ENCODE measurements at places on chromosomes 3 and 15.

DNA sequence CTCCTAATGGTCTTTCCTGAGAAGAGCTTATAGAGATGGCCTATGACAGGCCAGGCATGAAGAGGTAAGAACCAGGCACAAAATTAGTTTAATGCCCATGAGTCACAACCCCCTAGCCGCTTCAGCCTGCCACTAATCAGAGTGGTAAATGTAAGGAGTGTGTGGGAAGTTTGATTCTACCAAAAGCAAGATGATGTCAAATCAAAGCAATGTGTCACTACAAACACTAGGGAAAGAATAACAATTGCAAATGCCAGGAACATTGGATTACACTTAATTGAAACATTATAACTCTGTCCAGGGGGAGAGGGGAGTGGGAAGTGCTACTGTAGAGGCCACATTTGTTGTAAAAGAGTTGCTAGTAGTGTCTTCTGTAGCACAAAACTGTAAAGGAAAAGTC is 596.6 kb upstream of the AGTR1 start:
- no peak for DNase-seq

- DNase-seq = no peak
These were observed 18.4 kb downstream of the KBTBD12 start for GRCh38 chr3:127933396-127933795.

GRCh38 chr3:129228891-129229585 is 20.4 kb upstream of the COPG1 start:
- DNase-seq = peak; percentile 14

DNA sequence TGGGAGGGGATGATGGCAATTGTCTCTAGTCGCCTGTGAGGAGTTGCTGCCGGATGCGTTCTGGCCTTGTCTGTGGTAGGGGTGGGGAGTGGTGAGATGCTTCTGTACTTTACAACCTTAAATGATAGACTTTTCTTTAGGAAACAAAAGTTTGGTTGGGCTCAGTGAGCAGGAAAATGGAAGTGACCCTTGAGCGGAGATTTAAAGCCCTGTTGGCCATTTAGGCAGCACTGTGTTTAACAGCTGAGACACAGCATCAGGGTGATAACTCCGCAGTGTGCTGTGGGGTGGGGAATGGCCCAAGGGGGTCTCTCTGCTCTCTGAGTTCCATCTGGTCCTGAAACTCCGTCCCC is 36.6 kb downstream of the SPSB4 start:
- no peak for DNase-seq

DNA sequence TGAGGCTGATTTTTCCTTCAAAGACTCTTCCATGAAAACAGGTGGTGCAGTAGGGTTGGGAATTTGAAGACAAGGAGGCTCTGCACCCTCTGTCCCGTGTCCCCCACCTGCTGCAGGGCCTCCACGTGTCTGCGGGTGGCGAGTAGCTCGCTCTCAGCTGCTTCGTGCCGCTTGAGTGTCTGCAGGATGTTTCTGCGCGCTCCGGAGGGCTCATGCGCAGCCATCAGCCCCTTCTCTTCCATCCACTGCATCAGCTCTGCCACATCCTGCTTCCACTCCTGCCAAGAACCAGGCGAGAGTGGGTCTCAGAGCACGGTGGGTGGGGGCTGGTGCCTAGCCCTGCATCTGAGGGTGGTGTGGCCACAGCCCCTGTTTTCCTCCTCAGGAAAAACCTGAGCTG is 17.8 kb downstream of the SPTBN5 start:
- DNase-seq = no peak

- no peak for DNase-seq
These were observed 297.2 kb downstream of the ARPP21 start for GRCh38 chr3:35936571-35936970.

DNA sequence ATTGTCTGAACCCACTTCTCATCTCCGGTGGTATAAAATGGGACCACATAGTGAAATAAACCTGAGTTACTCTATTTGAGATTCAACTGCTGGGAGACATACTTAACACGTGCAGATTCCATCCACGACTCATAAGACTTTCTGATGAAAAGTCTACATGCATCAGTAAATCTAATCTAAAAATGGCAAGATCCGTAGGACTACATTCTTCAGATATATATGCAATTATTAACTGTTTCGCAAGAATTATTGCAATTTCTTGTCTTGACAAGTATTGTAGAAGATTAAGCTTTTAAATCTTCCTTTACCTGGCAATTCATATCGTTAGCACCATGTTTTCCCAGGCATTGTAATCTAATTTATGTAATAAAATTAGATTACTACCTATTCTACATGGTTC is 718.7 kb upstream of the CBLB start:
- no peak for DNase-seq

DNA sequence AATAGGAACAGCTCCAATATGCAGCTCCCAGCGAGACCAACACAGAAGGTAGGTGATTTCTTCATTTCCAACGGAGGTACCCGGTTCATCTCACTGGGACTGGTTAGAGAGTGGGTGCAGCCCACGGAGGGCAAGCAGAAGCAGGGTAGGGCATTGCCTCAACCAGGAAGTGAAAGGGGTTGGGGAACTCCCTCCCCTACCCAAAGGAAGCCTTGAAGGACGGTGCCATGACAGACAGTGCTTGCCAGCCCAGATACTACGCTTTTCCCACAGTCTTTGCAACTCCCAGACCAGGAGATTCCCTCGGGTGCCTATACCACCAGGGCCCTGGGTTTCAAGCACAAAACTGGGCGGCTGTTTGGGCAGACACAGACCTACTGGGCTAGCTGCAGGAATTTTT is 576.9 kb upstream of the NECTIN3 start:
- DNase-seq = no peak

- no peak for DNase-seq
These were observed 3.7 kb downstream of the EOMES start for GRCh38 chr3:27718459-27718858.

DNA sequence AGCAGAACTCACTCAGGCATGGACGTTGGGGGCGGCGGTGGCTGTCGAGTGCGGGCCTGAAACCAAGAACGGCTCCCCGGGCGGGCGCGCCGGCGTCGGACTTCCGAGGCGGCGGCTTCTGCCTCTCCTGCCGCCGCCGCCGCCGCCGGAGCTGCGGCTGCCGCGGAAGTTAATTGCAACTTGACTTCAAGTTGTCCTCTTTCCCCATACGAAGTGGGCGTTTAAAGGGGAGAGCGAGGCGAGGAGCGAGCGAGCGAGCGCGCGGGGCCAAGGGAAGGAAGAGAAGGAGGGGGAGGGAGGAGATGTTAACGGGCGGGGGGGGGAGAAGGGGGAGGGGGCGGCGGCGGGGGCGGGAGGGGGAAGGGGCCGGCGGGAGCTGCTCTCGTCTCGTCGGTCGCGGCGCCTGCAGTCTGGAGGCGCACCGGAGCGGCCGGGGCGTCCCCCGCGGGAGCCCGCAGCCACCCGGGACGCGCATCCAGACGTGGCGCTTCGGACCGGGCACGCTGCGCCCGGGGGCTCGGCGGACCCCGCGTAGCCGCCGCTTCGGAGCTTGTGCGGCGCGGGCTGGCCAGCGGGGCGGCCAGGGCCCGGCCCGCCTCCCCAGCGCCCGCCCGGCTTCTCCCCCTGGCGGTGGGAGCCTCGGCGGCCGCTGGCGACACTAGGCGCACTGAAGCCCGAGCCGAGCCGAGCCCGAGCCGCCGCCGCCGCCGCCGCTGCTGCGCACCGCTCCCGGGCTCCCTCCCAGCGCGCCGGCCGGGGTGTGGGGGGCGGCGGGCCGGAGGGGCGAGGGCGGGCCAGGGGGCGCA is 19.7 kb upstream of the SATB1 start:
- peak; percentile 62 for DNase-seq

DNA sequence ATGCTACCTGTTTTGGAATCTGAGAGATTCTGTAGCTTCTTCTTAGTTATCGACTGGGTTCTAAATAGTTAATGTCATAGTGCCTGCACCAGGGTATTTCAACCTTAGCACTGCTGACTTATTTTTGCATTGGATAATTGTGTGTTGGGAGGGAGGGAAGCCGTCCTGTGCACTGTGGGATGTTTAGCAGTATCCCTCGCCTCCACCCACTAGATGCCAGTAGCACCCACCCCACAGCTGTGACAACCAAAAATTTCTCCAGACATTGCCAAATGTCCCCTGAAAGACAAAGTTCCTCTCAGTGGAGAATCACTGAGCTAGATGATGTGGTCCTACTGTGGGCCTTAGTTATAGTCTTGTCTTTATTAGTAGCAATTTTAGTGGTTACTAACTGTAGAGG is 88.3 kb downstream of the TGFBR2 start:
- DNase-seq = no peak

DNA sequence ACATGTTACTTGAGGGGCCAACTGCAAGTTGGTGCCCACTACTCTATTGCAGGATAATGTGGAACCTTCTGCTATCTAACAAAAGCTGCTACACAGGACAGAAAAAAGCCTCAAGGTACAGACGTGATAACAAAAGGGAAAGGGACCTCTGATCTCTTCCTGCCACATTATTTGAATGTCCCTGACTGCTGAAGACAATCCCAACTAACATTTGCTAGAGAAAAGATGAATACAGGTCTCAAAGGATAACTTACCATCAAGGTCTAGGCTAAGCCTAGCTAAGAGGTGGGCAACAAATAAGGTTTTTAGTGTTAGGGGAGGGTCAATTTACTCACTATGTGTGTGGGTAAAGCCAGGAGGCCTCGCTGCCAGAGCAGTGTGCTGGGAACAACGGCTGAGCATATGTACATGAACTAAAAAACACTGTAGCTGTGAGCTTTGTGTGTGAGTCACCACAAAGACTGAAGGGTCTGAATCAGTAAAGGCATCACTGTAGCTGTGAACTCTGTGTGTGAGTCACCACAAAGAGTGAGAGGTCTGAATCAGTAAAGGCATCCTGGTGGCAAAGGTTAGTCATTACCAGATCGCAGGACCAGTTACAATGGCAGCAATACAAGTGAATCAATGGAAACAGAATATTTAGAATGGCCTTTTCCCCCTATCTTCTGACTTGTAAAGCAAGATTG is 111.7 kb downstream of the LMLN start:
- peak; percentile 93 for DNase-seq

DNA sequence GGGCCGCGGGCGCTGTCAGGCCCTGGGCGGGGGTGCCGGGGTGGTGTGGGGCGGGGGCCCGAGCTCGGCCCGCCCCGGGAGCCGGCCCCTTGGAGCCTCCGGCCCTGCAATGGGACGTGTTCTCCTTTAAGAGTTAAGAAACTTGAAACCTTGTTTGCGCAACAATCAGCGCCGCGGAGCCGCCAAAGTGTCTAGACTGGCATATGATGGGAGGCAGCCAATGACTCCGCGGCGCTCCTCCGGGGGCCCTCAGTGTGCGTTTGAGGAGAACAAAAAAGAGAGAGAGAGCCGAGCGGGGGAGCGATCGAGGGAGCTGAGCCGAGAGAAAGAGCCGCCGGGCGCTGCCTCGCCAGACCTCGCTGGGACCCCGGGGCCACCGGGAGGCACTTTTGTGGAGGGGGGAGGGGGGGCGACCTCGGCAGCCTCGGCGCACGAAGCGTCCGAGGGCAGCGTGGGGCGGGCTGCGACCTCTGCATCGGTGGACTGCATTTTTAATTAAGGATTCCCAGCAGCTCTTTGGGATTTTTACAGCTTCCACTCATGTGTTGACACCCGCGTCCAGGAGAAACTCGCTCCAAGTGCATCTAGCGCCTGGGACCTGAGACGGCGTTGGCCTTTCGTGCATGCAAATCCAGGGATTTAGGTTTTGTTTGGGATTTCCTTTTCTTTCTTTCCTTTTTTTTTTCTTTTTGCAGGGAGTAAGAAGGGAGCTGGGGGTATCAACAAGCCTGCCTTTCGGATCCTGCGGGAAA is at the start of gene SMAD6:
Gene SMAD6 (plus strand): TSS at position 202 of the 752 bp plus-strand sequence. CDS start 1,023 bp downstream, outside the sequence.
- peak; percentile 96 for DNase-seq

DNA sequence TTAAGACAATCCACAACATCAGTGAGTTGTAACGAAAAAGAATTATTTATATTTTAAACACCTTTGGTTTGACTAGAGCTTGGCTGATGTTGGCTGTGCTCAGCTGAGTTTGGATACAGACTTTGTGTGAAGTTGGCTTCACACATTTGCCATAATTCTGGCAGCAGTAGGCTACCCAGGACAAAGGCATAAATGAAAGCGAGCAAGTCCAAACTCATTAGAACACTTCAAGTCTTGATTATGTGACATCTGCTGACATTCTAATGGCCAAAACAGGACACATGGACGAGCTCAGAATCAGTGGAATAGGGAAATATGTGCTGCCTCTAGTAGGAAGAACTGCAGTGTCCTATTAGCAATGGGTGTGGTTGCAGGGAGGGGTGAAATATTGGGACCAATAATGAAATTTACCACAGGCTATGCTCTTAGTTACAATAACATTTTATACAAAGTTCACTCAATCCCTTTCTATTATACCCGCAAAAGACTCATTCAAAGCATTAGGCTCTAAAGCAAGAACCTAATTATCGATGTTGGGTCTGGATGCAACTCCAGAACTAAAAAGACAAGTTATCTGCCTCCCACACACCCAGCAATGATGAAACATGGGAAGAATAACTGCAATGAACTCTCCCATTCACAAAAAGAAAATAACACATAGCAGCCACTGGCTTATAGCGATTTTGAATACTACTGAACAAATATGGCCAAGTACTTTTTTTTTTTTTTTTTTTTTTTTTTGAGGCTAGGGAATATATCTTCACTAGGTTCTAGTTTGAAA is 493.9 kb upstream of the RASGRP1 start:
- DNase-seq = no peak

DNA sequence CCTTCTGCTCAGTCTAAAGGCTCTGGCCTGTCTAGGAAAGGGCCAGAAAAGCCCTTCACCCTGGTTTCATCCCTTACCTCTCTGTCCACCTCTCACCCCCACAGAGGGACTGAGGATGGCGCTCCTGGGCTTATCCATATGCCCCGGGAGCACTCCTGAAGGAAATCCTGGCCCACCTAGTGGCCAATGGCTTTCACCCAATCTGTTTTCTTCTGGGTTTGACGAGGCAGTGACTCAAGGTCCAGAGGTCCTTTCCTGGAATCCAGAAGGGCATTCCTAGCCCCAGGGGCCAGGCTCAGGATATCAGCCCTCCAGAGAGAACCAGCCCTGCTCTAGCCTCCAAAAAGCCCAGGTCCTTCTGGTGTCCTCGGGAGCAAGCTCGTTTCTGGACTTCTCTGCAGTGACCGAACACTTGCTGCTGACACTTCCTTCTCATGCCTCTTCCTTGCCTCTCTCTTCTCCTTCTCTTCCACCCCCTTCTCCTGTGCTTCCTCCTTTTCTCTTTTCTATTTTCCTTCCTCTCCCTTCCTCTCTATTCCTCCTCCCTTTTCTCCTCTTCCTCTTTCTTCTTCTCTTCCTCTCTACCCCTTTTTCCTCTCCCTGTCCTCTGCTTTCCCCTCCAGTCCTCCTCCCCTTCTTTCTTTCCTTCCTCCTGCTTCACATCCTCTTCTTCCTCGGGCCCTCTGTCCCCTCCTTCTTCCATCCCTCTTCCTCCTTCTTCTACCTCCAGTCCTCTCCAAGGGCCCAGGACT is 59.6 kb downstream of the RHCG start:
- no peak for DNase-seq
